NCI-H69 (cell line): ENCODE measurements at places on chromosomes 7 and 10.

DNA sequence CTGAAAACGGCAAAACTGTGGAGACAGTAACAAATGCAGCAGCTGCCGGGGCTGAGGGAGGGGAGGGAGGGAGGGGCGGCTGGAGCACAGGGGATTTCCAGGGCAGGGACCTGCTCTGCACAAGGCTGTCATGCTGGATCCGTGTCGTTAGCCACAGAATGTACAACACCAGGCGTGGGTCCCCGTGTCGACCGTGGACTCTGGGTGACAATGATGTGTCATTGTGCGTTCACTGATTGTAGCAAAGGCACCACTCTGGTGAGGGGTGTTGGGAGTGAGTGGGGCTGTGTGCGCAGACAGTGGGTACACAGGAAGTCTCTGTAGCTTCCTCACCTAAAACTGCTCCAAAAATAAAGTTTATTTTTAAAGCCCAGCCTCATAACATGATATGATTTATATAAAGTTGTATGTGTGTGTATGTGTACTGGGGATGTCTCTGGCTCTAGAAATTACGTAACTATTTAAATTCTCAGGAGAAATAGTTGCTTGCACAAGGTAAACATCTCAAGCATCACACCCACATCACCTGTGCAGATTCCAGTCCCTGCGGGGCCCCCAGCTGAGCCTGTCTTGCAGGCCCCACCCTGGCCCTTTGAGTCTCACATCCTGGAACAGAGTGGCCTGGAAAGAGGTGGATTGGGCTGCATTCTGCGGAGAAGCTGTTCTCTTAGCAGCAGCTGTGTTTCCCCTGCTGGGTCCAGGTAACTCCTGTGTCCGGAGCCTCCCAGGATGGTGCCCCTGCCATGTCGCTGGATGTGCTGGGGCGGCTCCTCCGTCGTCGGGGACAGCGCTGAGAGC is 135.7 kb downstream of the DYNC2I1 start:
- peak; percentile 66 for DNase-seq

- DNase-seq = no peak
Observed at GRCh38 chr7:73515178-73515577, 6.9 kb downstream of the BAZ1B start.

DNA sequence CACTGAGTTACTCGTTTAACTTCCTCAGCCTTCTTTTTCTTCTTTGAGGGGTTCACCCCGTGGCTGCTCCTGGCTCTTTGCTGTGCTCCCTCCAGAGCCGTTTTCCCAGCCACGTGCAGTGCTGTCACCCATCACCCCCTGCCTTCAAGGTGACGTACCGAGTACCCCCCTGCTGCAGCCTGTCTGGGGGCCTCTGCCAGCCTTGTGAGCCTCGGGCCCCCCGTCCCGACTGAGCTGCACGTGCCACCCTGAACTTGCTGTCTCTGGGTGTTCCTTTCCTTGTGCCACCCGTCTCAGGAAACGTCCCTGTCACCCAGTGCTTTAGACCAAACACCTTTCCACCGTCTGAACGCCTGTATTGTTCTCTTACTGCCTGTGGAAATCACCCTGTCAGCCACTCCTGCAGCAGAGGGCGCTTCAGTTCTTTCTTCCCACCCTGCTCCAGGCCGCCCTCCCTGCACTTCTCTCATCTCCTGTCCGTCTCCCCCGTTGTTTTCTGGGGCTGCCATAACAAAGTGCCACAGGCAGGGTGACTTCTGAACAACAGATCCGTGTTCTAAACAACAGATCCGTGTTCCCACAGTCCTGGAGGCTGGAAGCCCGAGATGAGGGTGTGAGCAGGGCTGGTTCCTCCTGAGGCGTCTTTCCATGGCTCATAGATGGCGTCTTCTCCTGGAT is 44.6 kb downstream of the WDR37 start:
- DNase-seq = no peak

GRCh38 chr10:82934429-82934828 is 1059.4 kb downstream of the NRG3 start:
- DNase-seq = peak; percentile 31

GRCh38 chr7:44998153-44998871 is 1.7 kb upstream of the CCM2 start:
- no peak for DNase-seq

DNA sequence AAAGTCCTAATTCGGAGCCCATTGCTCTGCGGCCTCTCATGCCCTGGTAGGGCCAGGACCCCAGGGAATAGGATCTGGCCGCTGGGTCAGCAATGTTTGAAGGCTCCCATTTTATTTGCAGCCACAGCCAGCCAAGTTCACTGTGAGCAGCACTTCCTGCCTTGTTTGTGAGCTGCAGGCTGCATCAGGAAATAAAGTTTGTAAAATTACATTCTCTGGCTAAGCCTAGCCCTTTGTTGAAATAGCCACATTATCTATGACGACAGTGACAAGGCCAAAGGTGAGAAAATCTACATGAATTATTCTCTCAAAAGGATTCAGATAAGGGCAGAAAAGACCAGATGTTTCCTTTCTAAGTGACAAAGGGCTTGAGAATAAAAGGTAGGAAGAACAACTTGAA is 23.7 kb upstream of the ITGB1 start:
- DNase-seq = peak; percentile 9

- DNase-seq = peak; percentile 24
Observed at GRCh38 chr10:90571481-90572258, 286.2 kb downstream of the HTR7 start.

DNA sequence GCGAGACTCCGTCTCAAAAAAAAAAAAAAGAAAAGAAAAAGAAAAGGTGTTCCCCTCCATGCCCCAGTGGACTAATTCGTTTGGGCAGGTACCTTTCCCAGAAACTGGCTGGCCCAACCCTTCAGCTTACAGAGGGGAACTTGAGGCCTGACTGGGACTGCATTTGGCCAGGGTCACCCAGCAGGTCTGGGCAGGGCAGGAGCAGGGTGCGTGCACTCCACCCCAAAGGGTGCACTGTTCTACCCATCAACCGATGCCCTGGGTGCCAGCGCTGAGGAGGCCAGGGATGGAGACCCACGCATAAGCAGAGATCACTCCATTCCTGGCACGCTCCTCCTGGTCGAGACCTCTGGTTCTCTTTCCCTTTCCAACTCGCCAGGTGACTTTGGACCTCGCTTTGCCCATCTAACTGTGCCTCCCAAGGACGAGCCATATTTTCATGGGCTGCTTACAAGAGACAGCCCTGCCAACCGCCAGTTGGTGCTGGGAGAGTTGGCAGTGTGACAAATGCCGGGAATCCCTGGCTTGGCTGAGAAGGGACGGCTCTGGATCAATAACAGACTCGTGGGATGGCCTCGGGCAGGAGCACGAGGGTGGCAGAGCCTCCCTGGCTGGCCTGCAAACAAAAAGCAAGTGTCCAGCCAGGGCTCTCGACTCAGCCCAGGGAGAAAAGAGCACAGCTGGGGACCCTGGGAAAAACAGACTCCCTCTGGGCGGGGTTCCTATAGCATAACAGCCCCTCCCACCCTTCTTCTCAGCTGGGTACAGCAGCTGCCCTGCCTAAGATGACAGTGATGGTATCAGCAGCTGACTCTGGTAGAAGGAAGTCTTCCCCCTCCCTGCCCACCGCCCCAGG is 7.9 kb downstream of the HSPB1 start:
- DNase-seq = peak; percentile 96

- DNase-seq = peak; percentile 36
Observed at GRCh38 chr10:100744987-100745881, at the start of gene PAX2. TSS of gene PAX2 (plus strand) at chr10:100745582. CDS start at chr10:100746261, 679 bp downstream.

- DNase-seq = peak; percentile 50
Observed at GRCh38 chr7:50146692-50147091, 53.6 kb upstream of the ZPBP start.

- peak; percentile 77 for DNase-seq
Observed at GRCh38 chr7:8590791-8591190, 157.4 kb downstream of the NXPH1 start.

DNA sequence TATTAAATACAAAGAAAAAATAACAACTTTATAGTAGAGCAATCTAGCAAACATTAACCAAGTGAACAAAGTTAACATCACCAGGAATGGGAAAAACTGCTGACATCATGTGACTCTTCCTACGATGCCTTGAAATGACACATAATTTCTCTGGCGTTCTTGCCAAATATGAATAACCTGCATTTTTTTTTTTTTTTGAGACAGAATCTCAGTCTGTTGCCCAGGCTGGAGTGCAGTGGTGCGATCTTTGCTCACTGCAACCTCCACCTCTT is 126.5 kb upstream of the VKORC1L1 start:
- DNase-seq = no peak

- no peak for DNase-seq
Observed at GRCh38 chr7:32023376-32023775, 46.8 kb downstream of the PDE1C start.

DNA sequence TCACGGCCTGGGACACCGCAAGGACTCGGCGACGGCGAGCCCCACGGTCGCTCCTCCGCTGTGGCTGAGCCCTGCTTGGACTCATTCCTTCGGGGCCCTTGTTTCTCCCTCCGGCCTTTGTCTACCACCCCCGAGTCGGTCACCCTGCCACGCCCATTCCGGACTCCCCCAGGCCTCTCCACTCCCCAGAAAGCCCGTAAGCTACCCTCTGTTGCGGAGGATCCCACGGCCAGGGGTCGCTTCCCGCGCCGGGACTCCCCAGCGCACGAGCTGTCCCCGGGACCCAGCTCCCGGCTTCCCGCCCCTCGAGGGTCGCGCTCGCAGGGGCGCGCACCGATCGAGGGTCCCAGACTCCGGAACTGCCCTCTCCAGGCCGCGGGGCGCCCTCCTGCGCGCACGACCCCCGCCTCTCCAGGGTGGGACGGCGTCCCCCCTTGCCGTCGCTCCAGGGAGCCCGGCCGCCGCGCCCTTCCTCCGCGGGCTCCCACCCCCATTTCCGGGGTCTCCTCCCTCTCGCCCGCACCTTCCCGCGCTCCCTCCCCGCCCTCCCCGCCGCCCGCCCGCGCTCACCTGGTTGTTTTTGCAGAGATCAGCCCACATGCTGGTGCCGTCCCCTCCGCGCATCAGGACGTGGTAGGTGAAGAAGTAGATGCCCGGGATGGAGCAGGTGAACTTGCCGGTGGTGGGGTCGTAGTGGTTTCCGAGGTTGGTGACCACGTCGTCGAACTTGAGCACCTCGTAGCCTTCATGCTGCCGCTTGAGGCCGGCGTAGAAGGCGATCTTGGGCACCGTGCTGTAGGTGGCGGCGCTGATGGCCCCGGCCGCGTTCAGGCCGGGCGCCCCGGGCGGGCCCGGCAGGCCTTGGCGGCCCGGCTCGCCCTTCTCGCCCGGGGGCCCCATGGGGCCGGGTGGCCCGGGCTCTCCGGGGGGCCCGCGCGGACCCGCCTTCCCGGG is 1.5 kb downstream of the C1QL3 start:
- DNase-seq = peak; percentile 79

GRCh38 chr7:129122751-129123509 is 21.6 kb upstream of the TSPAN33 start:
- DNase-seq = no peak

DNA sequence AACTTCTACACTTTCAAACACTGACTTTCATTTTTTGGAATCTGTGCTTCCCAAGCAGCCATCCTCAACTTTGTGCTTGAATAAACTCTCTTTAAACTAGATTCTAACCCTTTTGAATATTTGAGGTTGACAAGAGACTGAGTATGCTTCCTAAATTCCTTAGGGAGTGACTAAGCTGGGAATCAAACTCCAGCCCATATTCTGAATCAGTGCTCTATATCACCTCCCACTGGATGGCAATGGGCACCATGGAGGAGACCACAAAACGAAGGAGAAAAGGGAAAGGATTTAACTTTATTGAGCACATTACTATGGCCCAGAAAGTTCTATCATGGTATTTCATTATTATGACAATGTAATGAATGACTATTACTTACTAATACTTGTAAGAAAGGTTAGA is 17.2 kb upstream of the SLC26A4 start:
- peak; percentile 10 for DNase-seq

DNA sequence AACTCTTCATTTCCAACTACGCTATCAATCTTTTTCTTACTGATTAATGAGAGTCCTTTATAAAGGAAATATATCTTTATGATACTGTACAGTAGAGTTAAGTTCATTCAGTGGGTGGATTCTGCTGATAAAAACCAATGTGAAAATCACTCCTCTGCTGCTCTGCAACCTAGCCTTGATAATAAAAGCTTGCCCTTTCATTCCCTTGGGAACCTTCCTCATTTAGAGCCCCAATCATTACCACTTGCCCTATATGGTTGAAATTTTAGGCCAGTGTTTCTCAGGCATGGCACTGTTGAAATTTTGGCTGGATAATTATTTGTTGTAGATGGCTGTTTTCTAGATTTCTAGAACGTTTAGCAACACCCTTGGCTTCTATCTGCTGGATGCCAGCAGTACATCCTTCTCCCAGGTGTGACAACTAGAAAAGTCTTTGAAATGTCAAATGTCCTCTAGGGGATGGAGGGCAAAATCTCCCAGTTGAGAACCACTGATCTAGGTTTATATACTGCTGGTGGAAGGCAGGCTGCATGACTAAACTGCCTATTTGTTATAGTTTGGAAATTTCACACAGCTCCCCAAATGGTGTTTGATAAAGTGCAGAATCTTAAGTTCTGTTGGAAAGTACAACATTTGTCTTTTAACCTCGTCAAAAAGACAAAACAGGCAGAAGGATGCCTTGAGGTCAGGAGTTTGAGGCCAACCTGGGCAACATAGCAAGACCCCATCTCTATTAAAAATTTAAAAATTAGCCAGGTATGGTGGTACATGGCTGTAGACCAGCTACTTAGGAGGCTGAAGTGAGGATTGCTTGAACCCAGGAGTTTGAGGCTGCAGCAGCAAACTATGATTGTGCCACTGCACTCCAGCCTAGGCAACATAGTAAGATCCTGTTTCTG is 8.9 kb upstream of the SIRT1 start:
- DNase-seq = peak; percentile 0

GRCh38 chr10:22617516-22617915 is 96.9 kb downstream of the PIP4K2A start:
- DNase-seq = peak; percentile 8

DNA sequence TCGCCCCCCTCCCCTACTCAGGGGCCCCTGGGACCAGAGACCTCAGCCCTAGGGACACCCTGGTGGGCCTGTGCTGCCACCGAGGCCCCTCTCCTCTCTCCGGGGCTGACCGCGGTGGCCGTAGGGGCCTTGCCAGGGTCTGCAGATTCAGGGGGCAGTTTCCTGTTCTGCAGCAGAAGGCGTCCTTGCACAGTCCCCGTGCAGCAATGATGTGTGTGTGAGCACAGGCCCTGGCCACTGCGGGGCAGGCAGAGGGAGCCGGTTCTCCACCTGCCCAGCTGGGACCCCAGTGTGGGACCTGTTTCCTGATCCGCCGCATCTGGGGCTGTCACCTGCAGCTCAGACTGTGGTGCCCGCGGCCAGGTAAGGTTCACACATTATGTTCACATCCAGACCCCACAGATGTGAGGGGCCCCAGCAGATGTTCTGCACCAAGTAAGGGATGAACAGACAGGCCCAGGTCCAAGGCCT is 60.7 kb upstream of the DNAJB6 start:
- no peak for DNase-seq

DNA sequence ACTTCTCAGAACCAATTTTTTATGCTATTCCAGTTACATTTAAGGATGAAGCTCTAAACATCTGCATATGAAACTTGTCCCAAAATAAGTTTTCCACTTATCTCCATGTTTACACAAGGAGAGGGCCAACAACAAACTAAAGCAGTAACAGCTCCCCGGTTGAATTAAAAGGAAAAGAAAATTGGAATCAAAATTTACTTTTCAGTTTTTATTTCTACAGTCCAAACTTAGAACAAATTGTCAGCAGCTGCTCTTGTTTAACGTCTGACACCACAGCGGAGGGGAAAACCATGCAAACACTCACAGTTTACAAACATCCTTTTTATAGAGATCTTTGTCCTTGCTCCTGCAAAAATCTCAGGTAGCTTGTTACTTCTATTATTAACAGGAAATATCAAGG is 101.3 kb downstream of the COL28A1 start:
- no peak for DNase-seq
